ENCODE measurements at places on chromosomes 2 and 18.

DNA sequence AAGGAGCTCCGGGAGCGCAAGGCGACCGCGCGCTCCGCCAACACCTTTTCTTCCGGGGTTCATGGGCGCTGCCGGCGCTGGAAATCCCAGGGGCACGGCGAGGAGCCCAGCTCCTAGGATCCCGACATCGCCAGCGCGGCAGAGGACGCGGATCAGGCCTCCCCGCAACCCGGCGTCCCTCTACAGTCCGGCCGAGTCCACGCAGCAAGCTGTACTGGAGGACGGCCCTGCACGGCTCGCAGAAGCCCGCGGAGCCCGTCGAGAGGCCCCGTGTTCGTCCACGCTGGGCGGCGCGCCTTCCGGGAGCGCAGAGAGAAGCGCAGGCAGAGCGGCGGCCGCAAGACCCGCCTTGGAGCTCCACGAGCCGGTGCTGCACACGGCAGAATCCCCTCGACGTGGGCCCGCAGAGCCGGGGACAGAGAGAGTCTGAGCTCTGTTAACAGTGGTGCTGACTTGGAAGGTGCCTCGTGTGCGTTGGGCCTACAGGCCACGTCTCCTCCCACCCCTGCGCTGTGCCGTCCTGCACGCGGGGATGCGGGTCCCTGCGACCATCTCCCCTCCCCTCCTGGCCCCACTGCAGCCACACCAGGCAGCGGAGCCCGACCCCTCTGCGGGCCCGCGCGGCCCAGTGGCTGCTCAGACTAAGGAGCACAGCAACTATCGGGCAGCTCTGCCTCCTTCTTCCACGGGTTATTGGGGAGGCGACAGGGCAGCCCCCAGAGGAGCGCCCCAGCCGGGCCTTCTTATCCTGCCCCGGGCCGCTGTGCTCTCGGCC, 28.1 kb upstream of the PTPN2 start:
- DNase-seq: no peak

DNA sequence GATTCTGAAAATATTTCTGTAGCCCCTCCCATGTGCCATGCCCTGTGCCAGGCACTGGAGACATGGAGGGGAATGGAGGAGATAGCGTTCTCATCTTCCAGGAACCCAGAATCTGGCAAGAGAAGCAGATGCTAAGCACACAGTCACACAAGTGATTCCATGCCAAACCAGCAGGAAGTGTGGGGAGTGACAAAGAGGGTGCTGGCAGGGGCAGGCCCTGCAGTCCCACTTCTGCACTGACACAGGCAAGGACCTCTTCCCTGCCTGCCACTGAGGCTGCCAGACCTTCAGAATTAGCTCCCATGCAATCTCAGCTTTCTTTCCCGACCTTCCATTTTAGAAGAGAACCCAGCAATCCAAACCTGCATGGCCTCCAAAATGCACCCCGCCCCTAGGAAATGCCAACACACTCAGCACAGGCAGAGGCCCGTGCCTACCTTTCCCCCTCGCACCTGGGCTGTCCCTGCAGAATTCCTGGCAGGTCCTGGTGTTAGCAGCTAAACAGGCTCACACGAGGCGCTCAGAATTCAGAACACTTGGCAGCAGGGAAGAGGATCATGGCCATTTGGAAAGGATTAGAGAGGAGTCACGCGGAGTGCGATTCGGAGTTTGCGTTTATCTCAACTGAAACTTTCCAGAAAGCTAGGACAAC, 155.3 kb downstream of the MSH2 start:
- DNase-seq: peak; percentile 68

DNA sequence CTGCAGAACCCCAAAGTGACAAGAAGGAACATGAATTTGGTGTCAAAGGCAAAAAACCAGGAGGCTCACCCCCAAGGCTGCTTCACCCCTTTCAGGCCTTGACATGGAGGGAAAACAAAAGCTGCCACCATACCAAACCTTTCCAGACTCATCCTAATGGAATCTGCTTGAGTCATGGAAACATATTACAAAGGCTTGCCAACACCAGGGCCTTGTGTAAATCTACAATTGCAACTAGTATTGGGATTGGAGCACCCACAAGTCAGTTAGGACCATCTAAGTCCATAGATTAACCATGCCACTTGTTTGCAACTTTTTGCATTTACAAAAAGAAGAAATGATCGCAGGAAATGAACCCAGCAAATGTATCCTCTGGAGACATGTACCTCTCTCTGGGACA, 297.6 kb downstream of the CDCA7 start:
- DNase-seq: peak; percentile 89

- DNase-seq: no peak
These were observed 78.0 kb downstream of the GALNT3 start for GRCh38 chr2:165716091-165716490.

GRCh38 chr18:27378431-27379095, 193.5 kb upstream of the CHST9 start:
- DNase-seq: peak; percentile 99

DNA sequence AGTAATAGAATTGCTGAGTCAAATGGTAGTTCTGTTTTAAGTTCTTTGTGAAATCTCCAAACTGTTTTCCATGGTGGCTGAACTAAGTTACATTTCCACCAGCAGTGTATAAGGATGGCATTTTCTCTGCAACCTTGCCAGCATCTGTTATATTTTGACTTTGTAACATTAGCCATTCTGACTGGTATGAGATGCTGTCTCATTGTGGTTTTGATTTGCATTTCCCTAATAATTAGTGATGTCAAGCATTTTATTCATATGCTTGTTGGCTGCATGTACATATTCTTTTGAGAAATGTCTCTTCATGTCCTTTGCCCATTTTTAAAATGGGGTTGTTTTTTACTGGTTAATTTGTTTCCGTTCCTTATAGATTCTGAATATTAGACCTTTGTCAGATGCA, 63.9 kb downstream of the LANCL1 start:
- no peak for DNase-seq
